ENCODE measurements at places on chromosomes 6 and 20.

GRCh38 chr6:166466178-166467122, 83.7 kb upstream of the MPC1 start:
- peak; percentile 94 for DNase-seq

DNA sequence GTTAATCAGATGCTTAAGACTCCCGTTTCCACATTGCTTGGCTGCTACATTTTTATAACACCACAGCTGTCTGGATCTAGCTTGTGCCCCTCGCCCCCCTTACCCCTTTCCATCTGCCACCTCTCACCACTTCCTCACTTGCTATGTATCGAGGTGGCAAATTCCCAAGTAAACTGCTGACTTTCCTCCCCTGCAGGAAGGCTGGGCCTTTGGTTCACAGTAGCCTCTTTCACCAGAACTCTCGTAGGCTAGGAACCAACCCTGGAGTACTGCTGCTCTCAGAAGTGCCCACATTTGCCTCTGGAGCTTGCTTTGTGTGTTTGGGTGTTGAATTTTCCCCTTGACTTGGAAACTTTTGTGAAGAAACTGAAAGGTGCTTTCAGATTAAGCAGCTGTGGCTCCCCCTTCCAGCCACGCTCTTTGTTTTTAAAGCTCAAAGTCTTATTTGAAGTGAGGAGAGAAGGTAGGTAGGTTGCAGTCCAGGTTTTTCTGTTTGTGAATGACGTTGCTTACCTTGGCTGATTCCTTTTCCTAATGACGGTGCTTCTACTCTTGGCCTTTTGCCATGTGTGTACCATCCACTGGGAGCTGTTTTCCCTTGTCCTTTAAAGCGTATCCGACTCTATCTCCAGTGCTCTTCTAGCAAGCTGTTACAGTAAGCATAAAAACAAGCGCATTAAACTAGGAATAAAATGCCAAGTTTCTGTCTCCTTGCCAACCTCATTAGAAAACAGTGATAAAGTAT, 90.4 kb downstream of the CARMIL1 start:
- DNase-seq = no peak

- DNase-seq = no peak
Observed at GRCh38 chr6:71392276-71392675, 103.7 kb downstream of the OGFRL1 start.

DNA sequence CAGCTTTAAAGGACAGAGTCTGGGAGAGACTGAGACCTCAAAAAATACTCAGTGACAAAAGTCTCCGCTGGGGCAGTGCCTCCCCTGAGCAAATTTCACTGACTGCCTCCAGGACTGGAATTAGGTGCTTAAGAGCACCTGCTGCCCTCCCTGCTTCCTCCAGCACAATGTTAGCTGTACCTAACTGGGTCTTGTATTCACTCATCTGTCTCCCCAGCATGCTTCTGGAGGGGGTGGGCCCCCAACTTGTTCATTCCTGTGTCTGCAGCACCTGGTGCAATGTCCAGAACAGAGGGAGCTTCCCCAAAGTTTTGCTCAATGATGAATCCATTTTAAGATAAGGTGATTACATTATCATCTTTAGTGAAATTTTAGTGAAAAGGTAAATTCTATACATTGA, 650.7 kb downstream of the KIF16B start:
- DNase-seq = no peak

GRCh38 chr6:66866801-66867200, 1159.8 kb upstream of the EYS start:
- no peak for DNase-seq

DNA sequence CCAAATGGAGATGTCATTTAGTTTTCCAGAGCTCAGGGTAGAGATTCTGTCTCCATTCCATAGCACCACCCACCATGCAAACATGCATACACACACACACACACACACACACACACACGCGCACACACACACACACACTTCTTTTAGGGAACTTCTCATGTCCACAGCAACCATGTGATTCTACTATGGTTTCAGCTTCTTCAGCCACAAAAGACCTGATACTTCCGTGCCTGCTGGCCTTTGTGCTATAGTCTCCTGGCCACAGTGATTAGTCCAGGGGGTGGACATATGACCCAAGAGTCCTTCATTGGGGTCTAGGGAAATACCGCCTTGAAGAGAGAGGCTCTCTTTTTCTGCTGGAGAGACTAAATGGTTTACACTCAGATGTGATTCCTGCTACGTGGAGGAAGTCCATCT, 53.5 kb downstream of the CARMIL1 start:
- DNase-seq = no peak

DNA sequence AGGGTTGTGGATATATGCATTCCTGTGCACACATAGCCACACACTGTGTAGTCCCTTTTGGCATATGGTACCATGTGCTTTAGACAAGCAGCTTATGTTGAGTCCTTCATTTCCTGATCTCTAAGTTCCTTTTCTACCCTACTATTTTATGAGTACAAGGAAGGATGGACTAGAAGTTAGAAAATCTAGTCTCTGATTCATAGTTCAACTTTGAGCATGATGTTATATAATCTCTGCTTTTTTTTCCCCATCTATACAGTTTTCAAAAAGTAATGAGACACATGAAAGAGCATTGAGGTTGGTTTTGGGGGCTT, 123.6 kb downstream of the PLEKHG1 start:
- no peak for DNase-seq

DNA sequence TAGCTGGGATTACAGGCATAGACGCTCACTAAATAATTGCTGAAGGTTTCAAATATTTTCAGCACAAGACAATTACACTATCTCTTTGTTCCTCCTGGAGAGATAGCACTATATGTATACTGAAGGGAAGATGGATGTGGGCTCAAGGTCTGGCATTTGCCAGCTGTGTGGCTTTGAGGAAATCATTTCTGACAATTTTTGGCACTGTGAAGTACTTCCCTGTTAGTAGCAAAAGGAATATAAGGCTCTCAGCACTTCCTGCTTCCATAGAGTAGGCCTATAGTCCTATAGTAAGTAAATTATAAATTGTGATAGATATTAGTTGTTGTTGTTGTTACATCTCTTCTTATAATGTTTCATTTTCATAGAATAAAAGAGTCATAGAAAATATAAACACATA, 271.1 kb downstream of the SAMD5 start:
- DNase-seq = no peak

DNA sequence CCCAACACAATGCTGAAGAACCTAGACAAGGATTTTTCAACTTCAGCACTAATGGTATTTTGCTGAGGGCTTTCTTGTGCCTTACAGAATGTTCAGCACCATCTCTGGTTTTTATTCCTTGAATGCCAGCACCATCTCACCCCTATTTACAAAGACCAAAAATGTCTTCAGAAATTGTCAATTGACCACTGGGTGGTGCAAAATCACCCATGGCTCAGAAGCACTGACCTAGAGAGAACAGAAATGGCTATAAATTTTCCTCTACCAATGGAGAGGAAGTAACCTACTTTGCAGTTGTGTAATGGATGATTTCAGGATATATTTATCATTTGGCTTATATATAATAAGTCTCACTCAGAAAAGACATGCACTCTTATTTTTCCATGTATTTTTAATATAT, 431.0 kb upstream of the IRAK1BP1 start:
- peak; percentile 25 for DNase-seq

DNA sequence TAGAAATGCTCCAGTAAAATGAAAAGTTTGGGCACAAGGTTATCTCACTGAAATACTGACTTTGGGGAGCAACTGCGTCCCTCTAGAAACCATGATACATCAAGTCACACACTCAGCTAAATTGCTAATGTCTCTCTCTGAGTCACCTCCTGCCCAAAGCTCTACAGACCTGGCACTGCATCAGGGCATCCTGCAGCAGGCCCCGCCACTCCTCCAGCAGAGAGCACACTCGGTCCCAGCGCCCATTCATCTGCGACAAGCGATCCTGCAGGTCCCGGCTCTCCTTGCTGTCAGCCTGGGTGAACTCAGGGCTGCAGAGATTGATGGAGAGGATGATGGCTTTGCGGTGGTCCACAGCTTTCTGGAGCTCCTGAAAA, 329.0 kb downstream of the ESR1 start:
- no peak for DNase-seq

- peak; percentile 0 for DNase-seq
Observed at GRCh38 chr6:102075539-102075938, 682.0 kb downstream of the GRIK2 start.

DNA sequence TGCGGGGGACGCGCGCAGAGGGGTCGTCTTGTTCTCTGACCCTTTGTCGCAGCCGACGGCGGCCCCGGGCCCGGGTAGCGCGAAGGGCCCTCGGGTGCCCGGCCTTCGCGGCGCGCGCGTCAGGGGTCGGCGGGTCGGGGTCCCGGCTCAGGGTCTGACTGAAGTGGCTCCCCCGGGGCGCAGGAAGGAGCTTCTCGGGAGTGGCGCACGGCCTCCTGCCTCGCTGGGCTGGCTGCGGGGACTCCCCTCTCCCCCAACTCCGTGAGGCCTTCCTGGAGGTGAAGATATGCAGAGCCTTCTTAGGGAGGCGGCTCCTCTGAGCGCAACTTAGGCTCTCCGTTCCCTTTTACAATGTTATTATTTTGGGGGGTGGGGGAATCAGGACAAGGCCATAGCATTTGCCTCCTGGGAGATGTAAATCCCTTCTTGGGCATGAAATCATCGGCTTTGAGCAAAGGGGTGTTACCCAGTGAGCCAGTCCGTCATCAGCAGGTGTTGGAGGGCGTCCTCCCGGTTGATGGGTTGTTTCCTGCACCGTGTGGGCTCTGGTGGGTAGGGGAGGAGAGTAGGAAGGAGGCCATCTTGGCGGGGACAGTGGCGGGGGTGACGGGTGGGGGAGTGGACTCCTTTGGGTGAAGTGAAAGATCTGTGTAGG, 523 bp downstream of the CDS2 start:
- peak; percentile 24 for DNase-seq

GRCh38 chr6:70717038-70717801, 49.5 kb downstream of the SMAP1 start:
- DNase-seq = no peak

GRCh38 chr6:91304521-91304920, 717.6 kb upstream of the MAP3K7 start:
- no peak for DNase-seq

GRCh38 chr6:78492351-78493017, 374.9 kb upstream of the IRAK1BP1 start:
- DNase-seq = no peak

- no peak for DNase-seq
Observed at GRCh38 chr6:92125681-92126080, 1293.7 kb downstream of the EPHA7 start.

GRCh38 chr6:5365436-5366195, 104.3 kb downstream of the FARS2 start:
- no peak for DNase-seq

- DNase-seq = no peak
Observed at GRCh38 chr6:147977851-147978465, 364.7 kb upstream of the SASH1 start.

- peak; percentile 60 for DNase-seq
Observed at GRCh38 chr20:6575912-6576401, 191.5 kb upstream of the BMP2 start.

DNA sequence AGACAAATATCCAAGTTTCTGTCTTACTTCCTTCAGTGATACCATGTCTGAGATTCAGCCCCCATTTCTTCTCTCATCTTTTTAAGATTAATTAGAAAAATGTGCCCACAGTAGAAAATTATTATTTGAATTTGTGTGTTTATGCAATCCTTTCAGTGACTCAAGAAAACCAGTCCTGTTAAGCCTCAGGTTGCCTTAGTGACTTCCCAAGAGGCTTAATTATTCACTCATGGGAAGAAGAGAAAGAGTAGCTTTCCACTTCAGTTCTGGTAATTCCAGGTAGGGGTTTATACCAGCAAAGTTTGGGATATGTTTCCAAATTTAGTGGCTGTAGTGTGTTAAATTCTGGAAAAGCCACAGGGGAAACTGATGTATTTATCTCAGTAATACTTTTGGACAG, 149.1 kb downstream of the RIMS1 start:
- DNase-seq = no peak

DNA sequence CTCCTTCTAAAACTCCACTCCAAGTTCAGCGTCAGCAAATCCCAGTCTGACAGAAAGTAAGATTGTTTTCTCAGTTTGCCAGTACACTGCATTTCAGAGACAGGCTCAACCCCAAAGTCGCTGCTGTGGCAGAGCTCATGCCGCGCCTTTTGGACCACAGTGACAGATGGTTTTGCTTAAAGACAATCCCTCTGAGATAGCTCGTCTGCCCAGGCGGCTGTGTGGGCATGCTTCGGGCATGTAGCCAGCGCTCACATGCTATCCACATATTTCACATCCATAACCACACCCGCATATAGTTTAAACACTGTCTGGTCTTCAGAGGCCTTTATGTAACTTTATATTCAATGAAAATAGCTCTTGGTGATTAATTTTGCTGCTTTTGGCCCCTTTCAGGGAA, 14.7 kb upstream of the PXDC1 start:
- peak; percentile 72 for DNase-seq

DNA sequence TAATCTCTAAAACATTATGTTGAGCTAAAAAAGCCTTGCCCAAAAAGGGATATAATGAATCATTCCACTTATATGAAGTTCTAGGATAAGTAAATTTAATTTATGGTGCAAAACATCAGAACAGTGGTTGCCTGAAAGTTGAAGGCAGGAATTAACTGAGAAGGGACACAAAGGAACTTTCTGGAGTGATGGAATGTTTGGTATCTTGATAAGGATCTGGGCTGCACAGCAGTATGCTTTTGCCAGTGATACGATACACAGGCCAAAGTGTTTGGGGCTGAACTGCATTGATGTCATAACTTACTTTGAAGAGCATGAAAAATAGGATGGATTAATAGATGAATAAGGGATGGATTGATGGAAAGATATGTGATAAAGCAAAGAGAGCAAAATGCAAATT, 146.1 kb upstream of the LRFN2 start:
- peak; percentile 46 for DNase-seq

DNA sequence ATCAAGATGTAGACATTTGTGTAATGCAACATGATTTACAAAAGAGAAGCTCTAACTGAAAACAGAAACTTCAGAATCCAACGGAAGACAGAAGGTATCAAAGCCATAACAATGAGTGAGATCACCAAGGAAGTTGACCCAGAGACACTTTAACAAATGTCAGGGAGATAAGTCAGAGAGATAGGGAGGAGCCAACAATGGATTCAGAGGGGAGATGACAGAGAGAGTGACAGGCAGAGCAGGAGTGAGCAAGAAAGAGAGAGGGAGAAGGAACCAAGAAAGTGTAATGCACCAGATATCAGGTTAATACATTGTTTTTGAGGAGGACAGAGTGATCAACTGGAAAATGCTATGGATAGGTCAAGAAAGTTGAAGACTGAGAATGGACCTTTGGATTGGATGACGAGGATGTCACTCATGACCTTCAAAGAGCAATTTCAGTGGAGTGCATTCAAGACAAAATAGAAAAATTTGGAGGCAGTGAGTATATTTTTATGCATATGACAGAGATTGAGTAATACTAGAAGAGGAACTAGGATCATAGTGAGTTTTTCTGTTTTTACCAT, 86.6 kb downstream of the TRDN start:
- no peak for DNase-seq
